CD4-positive, alpha-beta T cell treated with Interferon alpha-2 for 1 hour (primary cell): ENCODE measurements at places on chromosomes 16 and 17.
A peak's percentile ranks its signal among the peaks of the same experiment; 100 is the strongest.

- no peak for DNase-seq
Observed at GRCh38 chr17:21149621-21150020, 22.9 kb downstream of the DHRS7B start.

- DNase-seq: no peak
Observed at GRCh38 chr17:11852912-11853311, 144.4 kb downstream of the ZNF18 start.

DNA sequence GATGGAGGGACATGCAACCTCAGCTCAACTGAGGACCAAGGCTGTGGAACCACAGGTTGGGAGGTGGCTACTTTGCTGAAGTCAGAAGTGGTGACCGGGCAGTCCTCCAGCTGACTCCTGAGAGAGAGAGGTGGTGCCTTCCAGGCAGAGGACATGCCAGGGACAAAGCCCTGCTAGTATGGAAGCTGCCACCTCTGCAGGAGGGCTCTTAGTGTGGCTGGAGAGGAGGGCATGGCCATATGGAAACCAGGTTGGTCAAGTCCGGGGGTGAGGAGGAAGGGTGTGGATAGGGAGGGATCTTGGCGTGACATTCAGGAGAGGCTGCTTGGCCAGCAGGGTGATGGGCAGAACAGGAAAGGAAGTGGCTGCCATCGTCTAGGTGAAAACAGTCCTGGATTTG is 5.7 kb downstream of the C16orf86 start:
- no peak for DNase-seq

- no peak for DNase-seq
Observed at GRCh38 chr16:70578035-70578434, 54.4 kb downstream of the SF3B3 start.

DNA sequence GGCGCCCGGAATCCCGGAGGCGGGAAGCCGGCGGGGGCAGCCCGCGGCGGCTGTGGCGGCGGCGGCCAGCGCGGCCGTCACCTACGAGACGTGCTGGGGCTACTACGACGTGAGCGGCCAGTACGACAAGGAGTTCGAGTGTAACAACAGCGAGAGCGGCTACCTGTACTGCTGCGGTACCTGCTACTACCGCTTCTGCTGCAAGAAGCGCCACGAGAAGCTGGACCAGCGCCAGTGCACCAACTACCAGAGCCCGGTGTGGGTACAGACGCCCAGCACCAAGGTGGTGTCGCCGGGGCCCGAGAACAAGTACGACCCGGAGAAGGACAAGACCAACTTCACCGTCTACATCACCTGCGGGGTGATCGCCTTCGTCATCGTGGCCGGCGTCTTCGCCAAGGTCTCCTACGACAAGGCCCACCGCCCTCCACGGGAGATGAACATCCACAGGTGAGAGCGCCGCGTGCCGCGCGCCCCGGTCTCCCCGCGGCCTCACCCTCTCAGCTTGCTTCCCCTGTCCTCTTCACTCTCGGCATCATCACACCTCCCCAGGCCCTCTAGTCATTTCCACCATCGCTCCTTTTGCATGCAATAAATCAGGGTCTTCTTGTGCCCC is 706 bp downstream of the SHISA6 start:
- DNase-seq: no peak

DNA sequence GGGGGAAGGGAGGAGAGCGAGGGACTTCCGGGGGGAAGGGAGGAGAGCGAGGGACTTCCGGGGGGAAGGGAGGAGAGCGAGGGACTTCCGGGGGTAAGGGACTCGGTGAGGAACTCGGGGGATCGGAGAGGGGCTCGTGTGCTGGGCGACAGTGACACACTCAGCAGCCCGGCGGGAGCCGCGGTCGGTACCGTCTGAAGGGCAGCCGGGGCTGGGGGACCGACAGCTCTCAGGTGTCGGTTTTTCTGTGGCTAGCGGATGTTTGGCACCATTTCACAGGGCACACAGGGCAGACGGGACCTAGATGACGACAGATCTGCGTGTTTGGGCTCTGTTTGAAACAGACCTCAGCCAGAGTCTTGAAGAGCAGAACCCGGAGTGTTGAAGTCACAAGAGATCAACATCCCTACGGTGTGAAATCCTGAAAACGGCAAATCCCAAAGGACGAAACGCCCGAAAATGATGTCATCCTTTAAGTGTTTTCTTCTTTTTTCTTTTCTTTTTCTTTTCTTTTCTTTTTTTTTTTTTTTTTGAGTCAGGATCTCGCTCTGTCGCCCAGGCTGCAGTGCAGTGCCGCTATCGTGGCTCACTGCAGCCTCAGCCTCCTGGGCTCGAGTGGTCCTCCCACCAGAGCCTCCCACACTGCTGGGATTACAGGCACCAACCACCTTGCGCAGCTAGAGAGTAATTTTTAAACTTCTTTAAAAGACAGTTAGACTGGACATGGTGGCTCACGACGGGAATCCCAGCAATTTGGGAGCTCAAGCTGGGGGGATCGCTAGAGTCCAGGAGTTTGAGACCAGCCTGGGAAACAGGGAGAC is 23.9 kb downstream of the ZNF778 start:
- peak; percentile 86 for DNase-seq
